ENCODE measurements at places on chromosomes 4 and X. TPM values are rescaled to one million over a fixed set of nuclear protein-coding genes. Genes with fewer than 3 reads are reported as not detected.

ZNF718 gene
- 6.7 TPM for total RNA-seq

NLGN4X gene
- 0.13 TPM for total RNA-seq

DNA sequence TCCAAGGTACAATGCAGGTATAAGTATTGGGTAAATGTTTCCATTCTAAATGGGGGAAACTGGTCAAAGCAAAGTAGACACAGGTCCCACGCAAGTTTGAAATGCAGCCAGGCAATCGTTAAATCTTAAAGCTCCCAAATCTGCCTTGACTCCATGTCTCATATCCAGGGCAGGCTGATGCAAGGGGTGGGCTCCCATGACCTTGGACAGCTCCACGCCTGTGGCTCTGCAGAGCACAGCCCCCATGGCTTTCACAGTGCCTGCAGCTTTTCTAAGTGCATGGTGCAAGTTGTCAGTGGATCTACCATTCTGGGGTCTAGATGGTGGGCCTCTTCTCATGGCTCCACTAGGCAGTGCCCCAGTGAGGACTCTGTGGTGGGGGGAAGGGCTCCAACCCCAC is 436.4 kb downstream of the DMD start:
- no peak for DNase-seq

- DNase-seq, result no peak
These were observed 337.6 kb upstream of the NR3C2 start for GRCh38 chr4:148779771-148780170.

All from bronchial epithelial cell (primary cell).